NCI-H187 treated with DMSO at 0.1 percent for 48 hours (cell line): ENCODE measurements at places on chromosomes 7 and 10.

- DNase-seq: no peak
Measured at GRCh38 chr7:15284396-15284795, 277.4 kb downstream of the AGMO start.

GRCh38 chr7:466465-467191, 53.0 kb downstream of the PDGFA start:
- no peak for DNase-seq

GRCh38 chr7:66146701-66147100, 32.1 kb downstream of the CRCP start:
- no peak for DNase-seq

DNA sequence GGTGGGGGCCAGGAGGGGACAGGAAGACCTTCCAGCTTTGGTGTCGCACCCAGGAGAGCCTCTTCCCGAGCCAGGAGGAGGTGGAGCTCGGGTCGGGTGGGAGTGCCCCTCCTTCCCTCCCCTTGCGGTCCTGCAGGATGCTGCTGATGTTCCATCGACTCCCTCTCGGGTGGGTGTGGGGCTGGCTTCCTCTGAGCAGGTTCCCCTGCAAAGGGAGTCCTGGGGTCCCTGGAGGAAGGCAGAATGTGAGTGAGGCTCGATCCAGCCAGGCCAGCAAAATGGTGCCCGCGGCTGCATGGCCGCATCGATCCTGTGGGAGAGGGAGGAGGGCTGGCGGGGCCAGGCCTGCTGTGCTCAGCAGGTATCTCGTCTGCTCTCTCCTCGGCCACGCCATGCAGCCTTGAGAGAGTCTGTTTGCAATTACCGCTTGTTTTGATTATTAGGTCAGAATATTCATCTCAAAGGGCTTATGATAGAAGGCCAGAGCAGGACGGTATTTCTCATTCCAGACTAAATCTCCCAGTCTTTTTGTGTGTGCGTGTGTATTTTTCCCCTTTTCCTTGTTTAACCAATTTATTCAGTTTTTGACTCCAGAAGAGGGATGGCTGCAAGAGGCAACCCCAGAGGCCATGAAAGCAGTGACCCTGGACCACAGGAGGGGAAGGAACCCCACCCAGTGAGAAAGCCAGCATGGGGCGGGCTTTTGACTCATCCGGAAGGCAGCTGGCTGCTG, 137.3 kb upstream of the ZMIZ1 start:
- no peak for DNase-seq

GRCh38 chr10:124213471-124213870, 120.1 kb upstream of the CHST15 start:
- DNase-seq: no peak

DNA sequence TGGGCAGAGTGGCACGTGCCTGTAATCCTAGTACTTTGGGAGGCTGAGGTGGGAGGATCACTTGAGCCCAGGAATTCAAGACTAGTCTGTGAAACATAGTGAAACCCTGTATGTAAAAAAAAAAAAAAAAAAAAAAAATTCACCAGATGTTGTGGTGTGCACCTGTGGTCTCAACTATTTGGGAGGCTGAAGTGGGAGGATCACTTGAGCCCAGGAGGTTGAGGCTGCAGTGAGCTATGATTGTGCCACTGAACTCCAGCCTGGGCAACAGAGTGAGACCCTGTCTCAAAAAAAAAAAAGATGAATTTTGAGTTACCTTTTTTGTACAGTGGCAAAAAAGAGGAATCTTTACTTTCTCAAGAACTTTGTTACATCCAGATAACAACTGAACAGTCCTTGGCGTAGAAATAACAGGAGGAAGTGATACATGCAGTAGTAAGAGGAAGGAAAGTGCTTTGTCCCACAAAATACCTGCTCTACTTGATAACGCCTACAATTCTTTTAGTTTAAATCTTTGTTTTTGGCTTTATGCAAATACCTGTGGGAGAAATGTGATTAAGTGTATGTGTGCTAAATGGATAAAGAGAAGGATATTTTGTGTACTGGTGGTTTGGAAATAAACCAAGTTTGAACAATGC, 29.3 kb downstream of the SPAG6 start:
- no peak for DNase-seq

GRCh38 chr7:144388950-144389349, 14.5 kb downstream of the NOBOX start:
- DNase-seq: no peak

- DNase-seq: no peak
Measured at GRCh38 chr7:46912692-46913091, 669.2 kb downstream of the TNS3 start.

- no peak for DNase-seq
Measured at GRCh38 chr7:9835199-9835598, 1138.5 kb upstream of the PHF14 start.

DNA sequence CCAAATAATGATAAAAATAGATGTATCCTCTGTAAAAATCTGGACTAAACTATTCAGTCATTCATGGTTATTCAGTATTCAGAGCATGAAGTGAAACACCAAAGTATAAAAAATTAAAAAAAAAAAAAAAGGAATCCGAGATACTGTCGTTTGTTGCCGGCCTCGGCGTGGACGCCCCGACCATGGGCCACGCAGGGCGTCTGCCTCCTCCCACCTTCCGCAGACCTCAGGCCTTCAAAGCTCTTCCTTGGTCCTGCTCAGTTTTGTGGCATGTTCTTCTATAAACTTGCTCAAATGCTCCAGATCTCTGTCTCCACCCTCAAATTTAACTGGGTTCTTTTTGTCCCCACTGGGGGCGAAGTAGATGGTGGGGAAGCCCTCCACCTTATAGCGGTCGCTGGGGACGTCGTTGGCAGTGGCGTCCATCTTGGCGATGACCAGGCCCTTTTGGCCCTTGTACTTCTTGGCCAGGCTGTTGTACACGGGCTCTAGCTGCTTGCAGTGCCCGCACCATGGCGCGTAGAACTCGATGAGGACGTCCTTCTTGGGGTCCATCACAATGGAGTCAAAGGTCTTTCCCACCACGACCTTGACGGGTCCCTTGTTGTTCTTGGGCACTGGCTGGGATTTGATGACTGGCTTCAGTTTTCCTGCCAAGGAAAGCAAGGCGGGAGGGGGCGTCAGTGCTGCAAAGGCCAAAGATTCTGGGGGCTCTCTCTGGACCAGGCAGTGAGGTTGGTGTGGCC, 24.6 kb downstream of the PDIA4 start:
- DNase-seq: no peak

DNA sequence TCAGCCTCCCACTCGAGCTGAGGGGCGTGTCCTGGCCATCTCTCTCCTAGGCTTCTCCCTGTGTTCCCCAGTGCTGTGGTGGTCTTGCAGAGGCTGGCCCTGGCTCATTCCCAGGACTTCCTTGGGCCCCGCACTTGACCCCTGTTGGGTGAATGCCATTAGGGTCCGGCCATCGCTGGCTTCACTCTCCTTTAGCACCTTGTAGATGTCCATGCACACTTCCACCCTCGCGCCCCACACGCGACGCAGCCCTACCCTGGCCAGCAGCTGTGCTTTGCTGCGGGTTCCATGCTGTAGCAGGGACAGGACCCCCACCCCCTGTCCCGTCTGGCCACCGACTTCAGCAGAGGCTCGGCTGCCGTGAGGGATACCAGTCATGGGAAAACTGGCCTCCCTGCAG, 46.3 kb downstream of the PITRM1 start:
- no peak for DNase-seq

GRCh38 chr7:89593125-89593524, 561.1 kb upstream of the STEAP1 start:
- no peak for DNase-seq

GRCh38 chr10:80598951-80599350, 61.2 kb downstream of the SH2D4B start:
- no peak for DNase-seq

DNA sequence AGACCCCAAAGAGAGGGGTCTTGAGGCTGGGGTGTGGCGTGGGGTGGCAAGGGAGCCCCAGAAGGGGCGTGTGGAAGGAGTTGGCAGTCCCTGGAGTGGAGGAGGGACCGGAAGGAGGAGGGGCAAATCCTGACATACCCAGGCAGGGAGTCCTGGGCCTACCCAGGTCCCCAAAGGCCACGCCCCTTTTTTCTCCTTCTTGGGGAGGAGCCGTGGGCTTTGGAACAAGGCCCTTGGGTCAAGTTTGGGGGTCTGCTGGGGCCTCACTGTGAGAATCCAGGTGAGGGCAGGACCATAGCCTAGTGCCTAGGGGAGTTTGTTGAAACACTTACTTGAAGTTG, 1.2 kb upstream of the SMARCD3 start:
- no peak for DNase-seq

- no peak for DNase-seq
Measured at GRCh38 chr7:9776900-9777299, 1196.8 kb upstream of the PHF14 start.

GRCh38 chr7:151448261-151449252, 8.6 kb upstream of the CRYGN start:
- DNase-seq: no peak

DNA sequence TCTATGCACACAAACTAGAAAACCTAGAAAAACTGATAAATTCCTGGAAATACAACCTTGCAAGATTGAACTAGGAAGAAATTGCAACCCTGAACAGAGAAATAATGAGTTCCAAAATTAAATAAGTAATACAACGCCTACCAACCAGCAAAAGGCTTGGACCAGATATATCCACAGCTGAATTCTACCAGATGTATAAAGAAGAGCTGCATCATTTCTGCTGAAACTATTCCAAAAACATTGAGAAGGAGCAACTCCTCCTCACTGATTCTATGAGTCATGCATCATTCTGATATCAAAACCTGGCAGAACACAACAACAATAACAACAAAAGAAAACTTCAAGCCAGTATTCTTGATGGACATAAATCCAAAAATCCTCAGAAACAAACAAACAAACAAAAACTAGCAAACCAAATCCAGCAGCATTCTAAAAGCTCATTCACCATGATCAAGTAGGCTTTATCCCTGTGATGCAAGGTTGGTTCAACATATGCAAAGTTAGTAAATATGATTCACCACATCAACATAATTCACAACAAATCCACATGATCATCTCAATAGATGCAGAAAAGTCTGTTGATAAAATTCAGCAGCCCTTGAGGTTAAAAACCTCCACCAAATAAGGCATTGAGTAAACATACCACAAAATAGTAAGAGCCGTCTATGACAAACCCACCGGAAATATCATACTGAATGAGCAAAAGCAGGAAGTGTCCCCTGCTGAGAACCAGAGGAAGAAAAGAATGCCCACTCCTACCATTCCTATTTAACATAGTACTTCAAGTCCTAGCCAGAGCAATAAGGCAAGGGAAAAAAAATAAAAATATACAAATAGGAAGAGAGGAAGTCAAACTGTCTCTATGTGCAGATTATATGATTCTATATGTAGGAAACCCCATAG, 98.2 kb downstream of the PCDH15 start:
- no peak for DNase-seq

- no peak for DNase-seq
Measured at GRCh38 chr7:100585511-100586265, at the start of gene LRCH4. Gene LRCH4, minus strand, starts transcription at chr7:100586129. Its CDS starts 29 bp downstream, at chr7:100586100.

DNA sequence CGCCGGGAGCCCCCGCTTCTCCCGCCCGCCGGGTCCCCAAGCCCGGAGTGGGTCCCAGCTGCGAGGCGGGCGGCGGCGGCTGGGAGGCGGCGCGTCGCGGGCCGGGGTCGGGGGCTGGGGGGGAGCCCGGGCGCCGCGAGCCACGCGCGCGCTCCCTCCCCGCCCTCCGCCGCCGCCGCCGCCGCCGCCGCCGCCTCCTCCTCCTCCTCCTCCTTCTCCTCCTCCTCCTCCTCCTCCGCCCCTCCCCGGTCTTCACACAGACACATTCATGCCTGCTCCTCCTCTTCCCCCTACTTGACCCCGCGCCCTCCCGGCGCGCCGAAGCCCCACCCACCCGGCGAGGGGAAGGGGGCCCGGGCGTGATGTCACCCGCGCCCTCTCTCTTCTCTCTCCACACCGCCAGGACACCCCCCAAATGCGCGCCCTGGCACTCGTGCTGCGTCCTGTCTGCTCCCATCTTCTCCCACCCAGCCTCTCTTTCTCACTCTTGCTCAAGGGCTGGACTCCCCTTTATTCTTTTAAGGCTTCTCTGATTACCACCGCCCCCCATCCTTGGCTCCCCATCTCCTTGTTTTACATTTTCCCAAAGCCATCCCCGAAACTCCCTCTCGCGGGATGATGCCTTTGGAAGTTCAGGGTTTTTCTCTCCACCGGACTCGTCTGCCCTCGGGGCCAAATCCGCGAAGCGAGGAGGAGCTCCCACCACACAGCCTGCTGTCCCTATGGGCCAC, 967 bp upstream of the GLI3 start:
- no peak for DNase-seq

GRCh38 chr10:51838471-51838870, 139.1 kb upstream of the CSTF2T start:
- DNase-seq: no peak

DNA sequence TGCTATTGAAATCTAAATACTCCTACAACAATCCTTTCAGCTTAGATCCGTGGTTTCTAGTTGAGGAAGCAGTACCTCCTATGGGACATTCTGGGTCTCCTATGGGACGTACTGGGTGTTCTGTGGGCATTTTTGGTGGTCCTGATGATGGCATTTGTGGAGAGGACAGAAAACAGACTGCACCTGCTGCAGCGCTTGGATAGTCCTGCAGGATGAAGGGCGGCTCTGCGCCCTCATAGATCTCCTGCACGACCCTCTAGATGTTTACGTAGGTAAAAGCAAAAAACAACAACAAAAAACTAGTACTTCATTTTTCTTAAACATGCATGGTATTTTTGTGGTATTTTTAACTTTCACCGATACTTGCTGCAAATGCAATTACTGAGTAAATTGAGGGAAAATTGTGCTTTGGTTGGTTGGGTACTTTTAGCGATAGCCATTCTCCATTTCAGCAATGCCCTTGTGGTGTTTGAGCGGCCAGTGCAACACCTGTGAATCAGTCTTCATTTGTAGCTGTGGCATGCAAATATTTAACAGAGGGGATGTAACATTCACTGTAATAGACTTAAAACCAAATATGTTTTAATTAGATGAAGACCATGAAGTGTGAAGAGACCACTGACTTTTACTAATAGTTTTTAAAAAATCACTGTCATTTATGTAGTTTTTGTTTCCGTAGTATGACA, 461.2 kb downstream of the SDK1 start:
- DNase-seq: no peak

- DNase-seq: no peak
Measured at GRCh38 chr7:25356534-25357151, 128.4 kb upstream of the NPVF start.

GRCh38 chr7:121730869-121731268, 142.1 kb upstream of the PTPRZ1 start:
- DNase-seq: no peak

DNA sequence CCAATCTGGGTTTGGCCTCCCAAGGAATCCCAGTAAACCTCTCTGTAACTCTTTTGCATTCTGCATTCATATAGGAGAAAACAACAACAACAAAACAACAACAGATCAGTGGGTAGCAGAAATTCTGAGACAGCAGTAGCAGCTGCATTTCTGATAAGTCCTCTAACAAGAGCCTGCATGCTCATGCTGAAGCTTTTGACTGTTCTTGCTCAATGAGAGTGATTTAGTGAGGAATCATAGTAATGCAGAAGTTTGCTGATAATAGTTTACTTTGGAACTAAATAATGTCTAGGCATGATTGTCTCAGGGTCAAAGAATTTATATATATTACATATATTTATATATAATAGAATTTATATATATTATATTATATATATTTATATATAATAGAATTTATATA, 35.2 kb downstream of the BMPER start:
- no peak for DNase-seq

GRCh38 chr10:84195044-84195830, 900 bp downstream of the CDHR1 start:
- no peak for DNase-seq

GRCh38 chr10:57973451-57973850, 294.2 kb downstream of the IPMK start:
- no peak for DNase-seq
